ENCODE measurements at places on chromosomes 13 and 19.

GRCh38 chr13:102845289-102845629, 573 bp upstream of the ERCC5 start:
- DNase-seq = no peak

GRCh38 chr13:25886438-25887214, 165.2 kb downstream of the SHISA2 start:
- no peak for DNase-seq

- DNase-seq = no peak
Observed at GRCh38 chr19:15532779-15533521, 24.6 kb downstream of the CYP4F22 start.

DNA sequence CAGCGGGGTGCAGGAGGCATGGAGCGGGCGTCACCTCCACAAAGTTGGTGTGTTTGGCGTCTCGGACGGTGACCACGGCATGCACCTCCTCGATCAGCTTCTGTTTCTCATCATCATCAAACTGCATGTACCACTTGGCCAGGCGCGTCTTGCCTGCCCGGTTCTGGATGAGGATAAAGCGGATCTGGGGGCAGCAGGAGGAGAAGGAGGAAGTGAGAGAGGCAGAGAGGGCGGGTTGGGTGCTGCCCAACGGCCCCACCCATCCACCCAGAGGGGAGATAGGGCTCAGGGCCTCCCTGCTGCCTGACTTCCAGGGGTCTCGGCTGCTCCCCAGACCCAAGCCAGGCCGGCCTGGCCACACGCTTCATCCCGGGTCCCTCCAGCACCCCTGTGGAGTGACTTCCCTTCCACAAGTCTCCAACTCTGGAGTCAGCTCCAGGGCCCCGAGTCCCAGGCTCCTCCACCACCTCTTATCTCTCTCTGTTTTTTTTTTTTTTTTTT, 4.6 kb downstream of the AP2S1 start:
- no peak for DNase-seq

DNA sequence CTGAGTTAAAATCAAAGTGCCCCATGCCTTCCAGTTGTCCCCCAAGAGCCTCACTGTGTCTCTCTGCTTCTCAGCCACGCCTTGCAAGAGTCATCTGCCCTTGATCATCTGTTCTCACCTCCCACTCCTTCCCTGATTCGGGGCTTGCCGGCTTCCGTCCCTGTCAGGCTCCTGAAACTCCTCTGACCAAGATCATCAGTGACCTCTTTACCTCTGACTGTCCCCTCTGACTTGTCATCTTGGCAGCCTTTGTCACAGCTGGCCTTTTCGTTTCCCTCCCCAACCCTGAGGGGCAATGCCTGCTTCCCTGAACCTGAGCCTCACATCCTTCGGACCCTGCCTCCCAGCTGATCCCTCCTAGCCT, 66.3 kb downstream of the MAP4K1 start:
- DNase-seq = no peak

- DNase-seq = no peak
Observed at GRCh38 chr13:107764046-107764445, 451.3 kb downstream of the LIG4 start.

GRCh38 chr13:41939398-41939797, 21.5 kb downstream of the VWA8 start:
- DNase-seq = no peak

- DNase-seq = no peak
Observed at GRCh38 chr19:47421844-47422395, 2.6 kb upstream of the MEIS3 start.

GRCh38 chr19:9735986-9736385, 32.6 kb downstream of the ZNF846 start:
- DNase-seq = no peak

GRCh38 chr13:112772539-112772909, 82.7 kb downstream of the ATP11A start:
- DNase-seq = no peak

DNA sequence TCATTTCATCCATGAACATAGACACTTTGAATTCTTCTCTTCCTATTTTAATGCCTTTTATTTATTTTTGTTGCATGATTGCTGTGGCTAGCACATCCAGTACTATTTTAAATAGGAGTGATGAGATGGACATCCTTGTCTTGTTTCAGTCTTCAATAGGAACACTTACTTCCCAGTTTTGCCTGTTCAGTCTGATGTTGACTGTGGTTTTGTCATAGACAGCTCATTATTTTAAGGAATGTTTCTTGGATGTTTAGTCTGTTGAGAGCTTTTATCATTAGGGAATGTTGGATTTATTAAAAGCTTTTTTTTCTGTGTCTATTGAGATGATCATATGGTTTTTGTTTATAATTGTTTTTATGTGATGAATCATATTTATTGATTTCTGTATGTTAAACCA, 586.6 kb downstream of the SLITRK1 start:
- DNase-seq = no peak

GRCh38 chr19:34314437-34315313, 50.3 kb upstream of the GPI start:
- no peak for DNase-seq

DNA sequence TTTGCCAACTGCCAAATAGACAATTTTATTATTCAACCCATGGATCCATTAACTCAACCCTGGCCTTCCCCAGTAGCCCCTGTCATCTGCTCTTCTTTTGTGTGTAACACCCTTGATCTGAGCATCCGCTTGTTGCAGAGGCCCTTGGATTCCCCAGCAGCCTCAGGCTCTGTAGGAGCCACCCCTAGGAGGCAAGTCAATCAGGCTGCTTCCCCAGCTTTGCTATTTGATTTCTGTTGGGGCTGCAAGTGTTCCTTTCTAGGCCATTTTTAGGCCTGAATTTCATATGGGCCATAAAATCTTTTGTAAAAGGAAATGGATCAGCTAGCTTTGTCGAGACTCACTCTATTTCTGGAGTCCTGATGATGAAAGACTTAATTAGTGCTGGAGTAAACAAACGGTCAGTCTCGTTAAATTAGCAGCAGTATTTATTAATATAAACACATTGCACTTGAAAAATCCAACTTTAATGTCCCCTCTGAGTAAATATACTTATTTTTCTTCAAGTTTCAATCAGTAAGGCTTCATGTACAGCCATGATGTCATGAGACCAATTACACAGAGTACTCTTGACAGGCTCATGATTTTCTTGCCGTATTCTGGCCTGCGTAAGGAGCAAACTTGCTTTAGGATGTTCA, 105.3 kb downstream of the RGCC start:
- no peak for DNase-seq

- no peak for DNase-seq
Observed at GRCh38 chr19:37725181-37725580, 5.6 kb upstream of the ZNF607 start.

Data from pancreas (tissue), 10 donors.